ENCODE measurements at places on chromosomes 3 and 15. TPM values are rescaled to one million over a fixed set of nuclear protein-coding genes. Genes with fewer than 3 reads are reported as not detected.

Gene NOP10
- 125 TPM for total RNA-seq

Gene GUCA1C
- total RNA-seq = not detected

DNA sequence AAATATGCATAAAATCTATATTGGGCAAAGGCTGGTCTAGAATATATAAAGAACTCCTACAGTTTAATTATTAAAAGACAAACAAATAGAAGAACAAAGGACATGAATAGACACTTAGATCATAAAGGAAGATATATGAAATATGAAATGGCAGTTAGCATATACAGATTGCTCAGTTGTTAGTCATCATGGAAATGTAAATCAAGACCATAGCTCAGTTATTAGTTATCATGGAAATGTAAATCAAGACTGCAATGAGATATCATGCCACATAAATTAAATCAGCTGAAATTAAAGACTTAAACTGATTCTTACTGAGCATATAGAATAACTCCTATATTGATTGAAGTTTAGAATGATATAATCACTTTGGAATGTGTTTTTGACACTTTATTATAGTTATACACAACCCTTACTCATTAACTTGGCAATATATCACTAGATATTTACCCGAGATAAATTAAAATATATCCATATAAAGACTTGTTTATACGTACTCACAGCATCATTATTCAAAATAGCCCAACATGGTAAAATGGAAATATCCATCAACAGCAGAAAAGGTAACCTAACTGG is 45.2 kb upstream of the GOLGA8B start:
- no peaks in the 10 kb centered on the region for H3K27me3 ChIP-seq
- DNase-seq = no peak
- H3K4me3 ChIP-seq = no peak overlapping the region
- no peaks in the 10 kb centered on the region for H3K4me1 ChIP-seq

Gene OR4F6
- not detected for total RNA-seq

DNA sequence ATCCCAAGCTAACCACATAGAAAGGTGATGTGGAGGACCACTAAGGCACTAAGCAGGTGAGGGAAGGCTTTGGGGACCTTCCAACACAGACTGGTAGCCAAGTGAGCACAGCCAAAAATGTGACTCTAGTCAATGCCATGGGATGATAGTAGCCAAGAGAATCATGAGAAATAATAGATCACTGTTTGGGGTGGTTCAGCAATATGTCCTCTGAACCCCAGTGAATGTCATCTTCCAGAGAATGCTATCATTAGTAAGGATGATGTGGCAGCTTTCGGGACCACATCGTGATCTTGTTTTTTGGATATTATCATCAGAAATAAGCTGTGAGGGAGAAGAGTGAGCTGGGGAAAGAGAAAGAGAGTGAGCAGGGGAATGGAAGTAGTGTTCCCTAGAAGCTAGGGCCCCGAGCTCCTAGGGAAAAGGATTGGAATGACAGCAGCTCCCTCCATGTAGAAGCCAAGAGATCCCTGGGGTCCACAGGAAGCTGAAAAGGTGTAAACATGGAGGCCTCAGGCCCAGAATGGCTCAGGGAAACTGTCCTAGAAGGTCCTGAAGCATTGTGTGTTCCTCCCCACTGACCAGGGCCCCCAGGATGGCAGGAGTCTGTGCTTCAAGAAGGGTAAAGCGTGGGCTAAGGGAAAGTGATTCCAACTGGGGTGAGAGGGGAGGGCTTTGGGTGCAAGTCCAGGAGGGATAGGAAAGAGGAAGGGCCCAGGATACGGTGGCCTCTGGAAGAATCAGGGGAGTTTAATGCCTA is 56.6 kb upstream of the KLF13 start:
- no peak overlapping the region for H3K4me3 ChIP-seq
- H3K36me3 ChIP-seq = no peaks in the 10 kb centered on the region
- no peak for DNase-seq

Gene FYTTD1
- 46.2 TPM for total RNA-seq

DNA sequence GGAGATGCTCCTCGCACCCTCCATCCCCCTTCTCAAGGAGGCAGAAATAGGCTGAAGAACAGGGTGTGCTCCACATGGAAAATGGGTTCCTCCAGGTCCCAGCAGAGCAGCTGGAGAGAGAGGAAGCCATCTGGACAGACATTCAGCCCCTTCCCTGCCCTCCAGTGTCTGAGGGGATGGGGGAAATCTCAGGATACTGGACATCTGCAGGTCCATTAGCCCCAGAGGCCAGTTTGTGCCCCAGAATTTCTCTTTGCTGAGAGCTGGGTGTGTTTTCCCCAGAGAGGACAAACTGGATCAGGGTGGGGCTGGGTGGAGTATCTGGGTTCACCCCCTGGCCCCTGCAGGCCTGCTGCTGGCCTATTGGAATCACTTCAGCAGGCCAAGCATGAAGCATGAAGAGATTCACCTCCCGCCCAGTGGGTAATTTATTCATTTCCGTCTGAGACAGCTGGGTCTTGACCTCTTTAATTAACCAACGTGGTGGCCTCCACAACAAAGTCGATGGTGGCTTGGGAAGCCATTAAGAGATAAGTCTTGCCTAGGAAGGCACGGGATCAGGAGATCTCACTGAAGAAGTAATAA is 4.6 kb downstream of the FAM3D start:
- no peak overlapping the region for H3K27ac ChIP-seq
- no peaks in the 10 kb centered on the region for H3K36me3 ChIP-seq

Gene EFHB
- total RNA-seq = 1.3 TPM

GRCh38 chr15:38636597-38636996 is 72.0 kb upstream of the RASGRP1 start:
- no peak overlapping the region for H3K4me3 ChIP-seq
- H3K4me1 ChIP-seq = no peaks in the 10 kb centered on the region
- no peak for DNase-seq
- no peaks in the 10 kb centered on the region for H3K27me3 ChIP-seq

Gene FBXL2
- 25.6 TPM for total RNA-seq

- H3K4me3 ChIP-seq = no peak overlapping the region
- no peak for DNase-seq
- H3K4me1 ChIP-seq = no peaks in the 10 kb centered on the region
Measured at GRCh38 chr3:2802429-2802828, 307.7 kb downstream of the IL5RA start.

Gene MESP2
- 0.34 TPM for total RNA-seq

DNA sequence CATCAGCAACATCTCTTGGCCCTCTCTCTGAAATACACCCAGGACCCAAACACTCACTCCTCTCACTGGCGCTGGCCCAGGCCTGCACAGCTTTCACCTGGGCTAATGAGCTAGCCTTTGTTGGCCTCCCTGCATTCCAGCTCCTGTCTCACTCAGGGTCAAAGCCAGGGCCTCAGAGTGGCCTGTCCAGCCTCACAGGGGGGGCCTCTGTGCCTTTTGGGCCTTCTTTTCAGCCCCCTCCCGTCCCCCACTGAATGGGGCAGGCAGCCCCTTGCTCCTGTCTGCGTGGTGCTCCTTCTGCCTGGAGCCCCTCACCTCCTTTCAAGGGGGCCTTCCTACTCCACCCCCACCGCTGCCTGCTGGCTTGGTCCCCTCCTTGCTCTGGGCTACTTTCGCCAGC is 59.0 kb upstream of the PRR23E start:
- H3K4me3 ChIP-seq = no peak overlapping the region
- no peak overlapping the region for H3K27ac ChIP-seq
- H3K4me1 ChIP-seq = peaks cover 11% of the 10 kb centered on the region
- no peaks in the 10 kb centered on the region for H3K27me3 ChIP-seq

GRCh38 chr3:6753536-6753935 is 107.4 kb upstream of the GRM7 start:
- H3K27me3 ChIP-seq = no peaks in the 10 kb centered on the region
- no peaks in the 10 kb centered on the region for H3K4me1 ChIP-seq
- no peak overlapping the region for H3K27ac ChIP-seq
- no peaks in the 10 kb centered on the region for H3K36me3 ChIP-seq

- peak overlapping the region; percentile 94 for H3K4me3 ChIP-seq
- no peak for DNase-seq
- peak overlapping the region; percentile 99 for H3K27ac ChIP-seq
Measured at GRCh38 chr3:28347374-28348264, 902 bp upstream of the ZCWPW2 start.

DNA sequence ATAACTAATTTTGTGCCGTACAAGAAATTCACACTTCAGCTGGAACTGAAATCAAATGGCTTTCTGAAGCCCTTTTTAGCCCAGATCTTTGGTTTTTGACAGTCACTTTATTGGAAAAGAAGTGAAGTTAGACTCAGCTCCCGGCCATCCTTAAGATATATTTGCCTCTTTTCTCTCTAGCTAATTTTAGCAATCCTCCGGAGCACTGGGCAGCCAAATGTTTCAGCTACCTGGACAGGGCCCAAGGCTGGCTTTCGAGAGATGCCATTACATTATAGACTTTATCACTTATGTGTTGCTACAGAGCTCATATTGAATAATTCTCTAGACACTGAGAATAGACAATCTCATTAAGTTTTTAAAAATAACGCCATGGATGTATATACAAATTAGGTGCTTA is 28.5 kb upstream of the RPL39L start:
- no peak overlapping the region for H3K27ac ChIP-seq
- H3K36me3 ChIP-seq = no peaks in the 10 kb centered on the region
- H3K27me3 ChIP-seq = no peaks in the 10 kb centered on the region
- no peak for DNase-seq

Gene SPRED1
- 78.3 TPM for total RNA-seq

- no peak for DNase-seq
- no peaks in the 10 kb centered on the region for H3K27me3 ChIP-seq
- H3K36me3 ChIP-seq = no peaks in the 10 kb centered on the region
- H3K27ac ChIP-seq = no peak overlapping the region
Measured at GRCh38 chr3:168104361-168104760, 8.6 kb upstream of the GOLIM4 start.

GRCh38 chr3:178967177-178967532 is 104.5 kb downstream of the ZMAT3 start:
- H3K36me3 ChIP-seq = no peaks in the 10 kb centered on the region
- no peak for DNase-seq
- no peaks in the 10 kb centered on the region for H3K27me3 ChIP-seq
- no peak overlapping the region for H3K4me3 ChIP-seq

DNA sequence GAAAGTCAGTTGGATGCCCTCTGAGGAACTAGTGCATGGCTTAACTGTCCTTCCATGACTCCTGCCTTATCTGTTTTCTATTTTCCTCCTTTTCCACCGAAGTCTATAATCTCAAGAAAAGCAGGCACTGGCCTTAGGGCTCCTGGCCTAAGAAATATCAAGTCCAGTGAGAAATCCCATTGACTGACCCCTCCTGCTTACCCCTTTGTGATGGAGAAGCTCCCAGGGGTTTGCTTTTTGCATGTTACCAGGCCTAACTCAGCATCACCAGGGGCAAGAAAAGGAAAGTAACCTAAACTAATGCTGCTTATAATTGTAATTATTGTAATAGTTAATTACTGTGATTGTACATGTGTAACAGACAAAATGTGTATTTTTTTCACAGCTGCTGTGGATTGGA is 21.7 kb downstream of the CCR3 start:
- DNase-seq = no peak
- H3K4me1 ChIP-seq = no peaks in the 10 kb centered on the region
- H3K4me3 ChIP-seq = no peak overlapping the region

GRCh38 chr3:72587282-72587681 is 261.0 kb downstream of the SHQ1 start:
- H3K27me3 ChIP-seq = no peaks in the 10 kb centered on the region
- H3K4me3 ChIP-seq = no peak overlapping the region
- H3K27ac ChIP-seq = no peak overlapping the region
- H3K36me3 ChIP-seq = no peaks in the 10 kb centered on the region
- no peak for DNase-seq

DNA sequence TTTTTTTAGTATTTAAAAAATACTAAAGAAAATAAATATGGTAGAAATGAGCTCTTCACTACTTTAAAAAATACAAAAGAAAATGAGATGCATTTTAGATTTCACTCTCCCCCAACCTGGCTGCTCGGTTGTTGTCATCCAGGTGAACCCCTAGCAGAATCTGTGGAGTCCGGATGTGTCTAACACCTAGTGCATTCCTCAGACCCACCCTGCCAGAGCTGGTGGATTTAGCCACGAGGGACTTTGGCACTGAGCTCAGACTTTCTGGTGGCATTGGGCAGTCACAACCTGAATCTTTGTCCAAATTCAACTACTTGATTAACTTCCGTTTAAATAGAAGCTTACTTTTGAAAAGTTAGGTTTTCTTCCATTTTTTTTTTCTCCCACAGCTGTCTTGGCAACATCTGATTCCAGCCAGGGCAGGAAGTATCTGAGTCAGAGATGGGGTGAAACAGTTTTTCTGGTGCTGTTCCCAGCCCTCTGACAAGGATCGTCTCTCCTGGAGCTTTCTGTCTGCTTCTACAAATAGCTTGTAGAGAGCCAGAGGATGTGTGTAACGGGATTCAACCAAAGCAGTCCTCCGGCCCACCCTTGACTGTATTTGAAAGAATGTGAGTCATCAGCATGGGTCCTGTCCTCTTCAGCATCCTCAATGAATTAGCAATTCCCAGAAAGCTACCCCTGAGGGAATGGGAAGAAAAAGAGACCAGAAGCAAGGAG is 301.8 kb upstream of the MCTP2 start:
- no peaks in the 10 kb centered on the region for H3K36me3 ChIP-seq
- H3K4me3 ChIP-seq = no peak overlapping the region
- no peaks in the 10 kb centered on the region for H3K27me3 ChIP-seq
- no peaks in the 10 kb centered on the region for H3K4me1 ChIP-seq

DNA sequence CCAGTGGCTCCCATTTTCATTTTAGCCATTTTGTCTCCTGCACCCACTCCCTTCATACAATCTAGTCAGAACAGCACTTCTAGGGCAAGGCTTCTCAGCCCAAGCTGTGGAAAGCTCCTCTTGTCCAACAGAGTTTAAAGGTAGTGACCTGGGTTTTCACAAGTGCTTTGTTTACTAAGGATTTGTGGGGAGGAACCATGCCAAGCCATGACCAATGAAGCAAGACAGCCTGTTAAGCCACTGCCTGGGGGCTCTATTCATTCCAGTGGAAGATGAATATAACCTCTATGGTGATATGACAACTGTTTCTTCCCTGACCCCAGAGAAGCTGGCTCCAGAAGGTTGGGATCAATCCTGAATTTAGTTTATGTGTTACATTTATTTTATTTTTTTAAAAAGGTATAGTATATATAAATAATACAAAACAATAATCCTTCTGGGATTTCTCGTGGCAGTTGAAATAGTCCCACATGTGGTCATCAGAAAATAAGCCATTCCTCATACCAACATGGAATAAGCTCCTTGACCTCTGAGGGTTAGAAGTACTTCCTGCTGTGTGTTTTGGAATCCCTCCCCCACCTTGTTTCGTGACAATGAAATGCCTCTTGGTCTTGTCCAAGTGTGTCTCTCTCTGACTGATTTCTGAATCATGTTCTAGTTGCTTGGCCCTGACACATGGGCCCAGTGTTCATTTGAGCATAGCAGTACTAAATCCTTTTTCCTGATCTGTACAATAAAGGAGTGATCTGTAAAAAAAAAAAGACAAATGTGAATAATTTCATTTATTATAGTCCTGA is 13.3 kb upstream of the THUMPD3 start:
- H3K27ac ChIP-seq = peak overlapping the region; percentile 99
- peaks cover 79% of the 10 kb centered on the region for H3K4me1 ChIP-seq
- H3K4me3 ChIP-seq = no peak overlapping the region
- peak; percentile 83 for DNase-seq
- no peaks in the 10 kb centered on the region for H3K27me3 ChIP-seq

Gene MORC1
- not detected for total RNA-seq

- no peaks in the 10 kb centered on the region for H3K27me3 ChIP-seq
- DNase-seq = no peak
- H3K4me1 ChIP-seq = peaks cover 7% of the 10 kb centered on the region
- H3K27ac ChIP-seq = no peak overlapping the region
Measured at GRCh38 chr3:13201851-13202250, 128.6 kb upstream of the IQSEC1 start.

GRCh38 chr15:67738056-67738455 is 87.3 kb upstream of the SKOR1 start:
- DNase-seq = peak; percentile 59

GRCh38 chr3:32946973-32947788 is 4.3 kb upstream of the CCR4 start:
- H3K27ac ChIP-seq = no peak overlapping the region
- no peak overlapping the region for H3K4me3 ChIP-seq
- H3K36me3 ChIP-seq = no peaks in the 10 kb centered on the region
- DNase-seq = no peak

Measured in thyroid gland (tissue), 4 donors.